ENCODE measurements at places on chromosomes 2 and 18.

DNA sequence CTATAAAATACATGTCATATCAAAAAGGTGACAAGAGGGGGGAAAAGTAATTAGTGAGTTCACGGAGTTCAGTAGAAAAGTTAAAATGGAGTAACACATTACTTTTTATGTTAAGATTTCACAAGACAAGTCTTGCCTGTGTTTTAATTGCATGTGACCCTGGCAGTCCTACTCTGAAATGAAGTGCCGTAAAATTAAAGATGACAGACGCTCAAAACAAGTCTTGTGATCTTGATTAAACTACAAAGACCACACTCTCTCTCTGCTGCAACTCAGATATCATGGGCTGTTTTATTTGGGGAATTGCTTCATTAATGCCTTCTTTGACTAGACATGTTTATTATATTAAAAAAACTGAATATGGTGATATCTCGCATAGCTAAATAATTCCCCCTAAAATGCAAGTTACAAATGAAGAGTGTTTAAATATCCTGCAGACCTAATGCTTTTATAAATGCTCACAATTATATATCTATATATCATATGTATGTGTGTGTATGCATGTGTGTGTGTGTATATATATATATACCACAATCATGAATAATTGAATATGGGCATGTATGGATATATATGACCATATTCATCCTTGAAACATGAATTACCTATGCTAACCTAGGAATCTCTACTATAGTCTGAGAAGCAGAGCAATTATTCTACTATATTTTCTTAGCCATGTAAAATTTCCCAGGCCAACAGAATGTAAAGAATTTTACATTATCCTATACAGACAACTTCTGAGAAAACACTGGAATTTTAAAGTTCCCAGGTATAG, 647.5 kb downstream of the ARHGAP15 start:
- no peak for DNase-seq

DNA sequence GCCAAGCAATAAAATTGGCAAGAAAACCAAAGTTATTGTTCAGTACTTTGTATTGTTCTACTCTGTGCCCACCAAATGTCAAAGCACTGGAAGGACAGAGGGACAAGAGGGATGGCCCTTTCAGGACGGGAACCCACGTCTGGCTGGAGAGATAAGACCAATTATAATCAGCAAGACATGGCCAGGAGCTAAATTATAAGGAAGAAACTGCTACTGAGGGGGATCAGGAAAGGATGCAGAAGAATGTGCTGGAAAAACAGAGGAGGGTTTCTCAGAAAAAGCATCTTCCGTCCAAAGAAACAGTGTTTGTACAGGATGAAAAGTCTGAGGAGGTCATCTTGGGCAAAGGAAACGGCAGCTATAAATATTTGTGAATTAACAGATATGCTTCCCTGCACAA, 46.4 kb upstream of the NARS1 start:
- DNase-seq = no peak

GRCh38 chr2:79945653-79946445, 358.7 kb downstream of the LRRTM1 start:
- no peak for DNase-seq

GRCh38 chr2:221388891-221389290, 183.2 kb downstream of the EPHA4 start:
- DNase-seq = no peak

GRCh38 chr2:184735611-184736010, 137.3 kb downstream of the ZNF804A start:
- no peak for DNase-seq

DNA sequence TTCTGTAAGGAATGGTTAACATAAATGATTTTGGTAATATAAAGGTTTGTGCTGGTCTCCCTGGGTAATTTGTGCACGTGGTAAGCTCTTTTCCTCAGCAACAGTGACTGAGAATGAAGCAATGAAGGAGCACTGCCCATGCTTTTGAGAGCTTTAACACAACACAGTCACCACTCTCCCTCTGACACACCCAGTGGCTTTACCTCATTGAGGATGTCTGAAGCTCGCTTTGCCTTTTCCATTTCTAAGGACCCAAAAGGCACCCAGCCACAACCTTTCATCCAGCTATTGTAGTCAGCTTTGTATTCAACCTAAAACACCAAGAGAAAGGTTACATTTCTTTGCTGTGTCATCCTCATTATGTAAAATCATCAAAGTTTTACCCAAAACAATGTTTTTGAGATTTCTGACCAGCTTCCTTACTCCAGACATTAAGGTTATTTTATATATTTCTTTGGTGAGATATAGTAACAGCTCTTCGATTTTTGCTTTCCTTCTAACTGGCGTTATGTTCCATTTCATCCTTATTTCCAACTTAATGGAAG, 51.7 kb downstream of the NEB start:
- DNase-seq = no peak

GRCh38 chr18:74524097-74524496, 10.2 kb upstream of the CNDP1 start:
- DNase-seq = no peak

DNA sequence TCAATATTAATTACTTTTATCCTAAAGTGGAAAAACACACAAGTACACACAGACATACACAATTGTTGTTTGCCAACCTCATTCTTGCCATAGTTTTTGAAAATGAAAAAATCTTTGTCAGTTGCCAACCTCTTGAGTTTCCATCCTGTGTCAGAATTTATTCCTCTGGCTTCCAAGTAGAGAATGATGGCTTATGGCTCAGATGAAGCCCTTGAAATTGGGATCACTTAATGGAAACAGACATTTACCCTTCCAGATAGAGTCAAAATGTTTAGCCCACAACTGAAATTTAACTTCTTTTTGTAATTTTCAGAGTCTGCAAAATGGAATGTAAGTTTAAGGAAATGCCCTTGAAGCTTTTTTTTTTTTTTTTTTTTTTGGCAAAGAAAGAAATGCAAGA, 321.6 kb upstream of the TNP1 start:
- no peak for DNase-seq

GRCh38 chr2:84904717-84905174, 710 bp upstream of the TMSB10 start:
- peak; percentile 58 for DNase-seq

Measured in NCI-H526 (cell line).